ENCODE measurements at places on chromosomes 6 and 20.

DNA sequence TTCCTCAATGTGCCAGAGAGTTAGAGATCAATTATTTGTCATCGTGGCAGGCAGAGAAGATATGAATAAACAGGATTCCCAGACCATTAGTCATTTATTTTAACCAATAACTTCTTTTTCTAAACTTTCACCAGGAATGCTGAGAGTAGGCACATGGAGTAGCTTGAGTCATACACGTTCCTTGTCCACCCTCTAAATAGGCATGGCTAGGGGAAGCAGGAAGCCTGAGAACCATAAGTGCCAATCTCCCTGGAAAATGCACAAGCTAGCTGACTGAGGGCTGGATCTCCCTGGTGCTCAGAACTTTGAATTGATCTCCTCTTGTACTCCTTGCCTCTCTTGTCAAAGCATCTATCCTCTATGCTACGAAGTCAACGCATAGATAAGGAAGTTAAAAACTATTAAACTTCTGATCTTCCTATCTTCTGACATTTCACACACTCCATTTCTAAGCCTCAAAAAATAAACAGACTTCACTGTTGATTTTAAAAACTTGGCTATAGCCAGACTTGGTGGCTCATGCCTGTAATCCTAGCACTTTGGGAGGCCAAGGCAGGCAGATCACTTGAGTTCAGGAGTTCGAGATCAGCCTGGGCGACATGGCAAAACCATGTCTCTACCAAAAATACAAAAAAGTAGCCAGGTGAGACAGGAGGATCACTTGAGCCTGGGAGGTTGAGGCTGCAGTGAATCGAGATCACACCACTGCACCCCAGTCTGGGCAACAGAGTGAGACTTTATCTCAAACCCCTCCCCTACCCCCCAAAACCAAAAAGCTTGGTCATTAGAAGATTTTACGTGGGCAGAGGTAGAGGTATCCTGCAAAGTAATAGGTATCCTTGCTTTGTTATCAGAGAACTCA, 11.8 kb downstream of the ADTRP start:
- no peak for DNase-seq

GRCh38 chr20:11686820-11687543, 230.7 kb upstream of the BTBD3 start:
- no peak for DNase-seq

DNA sequence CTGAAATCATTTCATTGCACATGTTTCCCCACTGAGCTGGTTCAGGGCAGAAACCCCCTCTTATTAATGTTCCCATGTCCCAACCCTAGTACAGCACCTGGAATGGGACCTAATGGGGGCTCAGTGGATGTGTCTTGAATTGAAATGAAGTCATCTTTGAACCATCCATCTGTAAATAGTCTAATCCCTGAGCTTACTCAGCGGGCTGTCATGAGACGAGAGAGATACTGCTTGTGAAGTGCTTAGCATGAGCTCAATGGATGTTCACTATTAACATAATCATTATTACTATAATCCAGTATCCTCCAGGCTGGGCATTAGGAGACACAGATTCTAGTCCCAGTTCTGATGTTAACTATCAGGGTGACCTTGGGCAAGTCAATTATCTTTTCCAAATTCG, 106.6 kb upstream of the LRFN2 start:
- no peak for DNase-seq

- no peak for DNase-seq
Measured at GRCh38 chr20:59124296-59125029, 39.2 kb upstream of the ZNF831 start.

DNA sequence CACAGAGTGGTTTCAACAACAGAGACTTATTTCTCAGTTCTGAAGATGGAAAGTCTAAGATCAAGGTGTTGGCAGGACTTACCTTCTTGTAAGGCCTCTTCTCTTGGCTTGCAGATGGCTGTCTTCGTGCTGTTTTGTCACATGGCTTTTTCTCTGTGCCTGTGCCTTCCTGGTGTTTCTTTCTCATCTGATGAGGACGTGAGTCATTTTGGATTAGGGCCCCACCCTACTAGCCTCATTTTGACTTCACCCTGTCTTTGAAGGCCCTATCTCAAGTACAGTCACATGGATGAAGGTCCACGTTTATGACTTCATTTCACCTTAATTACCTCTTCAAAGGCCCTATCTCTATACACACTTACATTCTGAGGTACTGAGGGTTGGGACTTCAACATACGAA, 41.4 kb upstream of the LAMA2 start:
- no peak for DNase-seq

DNA sequence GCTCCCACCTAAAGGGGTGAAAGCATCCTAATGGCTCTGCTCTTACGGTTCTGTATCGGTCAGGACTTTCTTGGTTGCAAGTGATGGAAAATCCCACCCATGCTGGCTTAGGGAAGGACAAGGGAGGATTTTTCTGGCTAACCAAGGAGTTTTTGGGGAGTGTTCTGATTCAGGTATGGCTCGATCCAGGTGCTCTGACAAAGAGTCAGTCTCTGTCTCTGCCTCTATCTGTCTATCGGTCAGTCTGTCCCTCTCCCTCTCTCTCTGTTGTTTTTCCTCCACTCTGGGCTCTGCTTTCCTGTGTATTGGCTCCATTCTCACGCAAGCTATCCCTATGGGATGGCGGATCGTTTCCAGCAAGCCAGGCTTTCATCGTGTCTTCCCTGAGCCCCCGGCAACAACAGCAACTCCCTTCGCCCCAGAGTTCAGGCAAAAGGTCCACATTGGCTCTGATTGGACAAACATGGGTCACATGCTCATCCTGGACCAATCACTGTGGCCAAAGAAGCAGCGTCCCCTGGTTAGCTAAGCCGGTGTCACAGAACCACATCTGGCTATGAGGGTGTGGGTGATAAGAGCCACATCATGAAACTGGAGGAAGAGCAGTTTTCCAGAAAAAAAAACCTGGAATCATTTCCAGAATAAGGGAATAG, 160.3 kb downstream of the BMP7 start:
- DNase-seq, result no peak

DNA sequence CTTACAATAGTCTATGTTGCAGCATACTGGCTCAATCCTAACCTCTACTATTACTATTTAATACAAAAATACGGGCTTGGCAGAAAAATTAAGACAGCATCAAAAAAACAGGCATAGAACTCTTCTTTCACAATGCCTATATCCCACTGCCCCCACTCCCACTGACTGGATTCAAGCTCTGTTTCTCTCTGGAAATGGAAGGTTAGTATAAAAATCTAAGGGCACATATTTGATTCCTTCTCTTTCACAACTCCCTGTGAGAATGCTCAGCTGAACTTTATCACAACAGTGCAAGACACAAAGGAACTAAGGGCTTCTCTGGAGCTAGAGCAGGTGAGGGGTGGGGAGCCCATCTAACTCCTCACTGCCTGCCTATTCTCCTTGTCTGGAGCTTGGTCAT, 258.4 kb upstream of the FAM83B start:
- no peak for DNase-seq

DNA sequence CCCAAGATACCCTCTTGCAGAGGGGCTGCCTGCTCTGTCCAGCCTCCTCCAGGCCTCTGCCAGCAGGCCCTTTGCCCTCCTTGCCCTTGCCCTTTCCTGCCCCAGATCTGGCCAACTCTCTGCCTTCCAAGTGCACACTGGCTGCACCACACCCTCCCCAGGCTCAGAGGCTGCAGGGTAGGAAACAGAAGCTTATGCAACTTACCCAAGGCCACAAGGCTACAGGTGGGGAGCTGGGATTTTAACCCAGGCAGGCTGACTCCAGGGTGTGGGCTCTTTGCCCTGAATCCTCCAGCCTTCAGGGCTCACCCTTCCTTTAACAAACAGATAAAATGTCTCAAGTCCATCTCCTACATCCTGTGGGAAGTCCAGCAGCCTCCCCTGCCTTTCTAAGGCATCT, 14.5 kb upstream of the TRAF3IP2 start:
- DNase-seq, result no peak

DNA sequence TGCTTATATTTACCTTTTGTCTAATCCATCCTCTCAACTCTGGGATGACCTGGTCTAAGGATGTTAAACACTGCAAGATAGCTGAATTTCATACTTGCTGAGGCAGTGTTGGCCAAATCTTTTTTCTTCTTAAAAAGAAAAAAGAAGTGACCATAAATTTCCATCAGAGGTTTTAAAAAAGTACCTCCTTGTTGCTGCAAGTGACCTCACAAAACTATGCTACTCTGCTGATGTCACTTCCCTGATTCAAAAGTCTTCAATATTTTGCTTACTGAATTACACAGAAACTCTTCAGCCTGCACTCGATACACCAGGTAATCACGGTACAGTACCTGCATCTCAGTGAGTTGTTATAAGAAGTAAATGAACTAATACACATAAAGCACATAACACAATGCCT, 107.2 kb upstream of the PRDM1 start:
- no peak for DNase-seq

- no peak for DNase-seq
Measured at GRCh38 chr6:162100096-162100495, 627.5 kb downstream of the PRKN start.

DNA sequence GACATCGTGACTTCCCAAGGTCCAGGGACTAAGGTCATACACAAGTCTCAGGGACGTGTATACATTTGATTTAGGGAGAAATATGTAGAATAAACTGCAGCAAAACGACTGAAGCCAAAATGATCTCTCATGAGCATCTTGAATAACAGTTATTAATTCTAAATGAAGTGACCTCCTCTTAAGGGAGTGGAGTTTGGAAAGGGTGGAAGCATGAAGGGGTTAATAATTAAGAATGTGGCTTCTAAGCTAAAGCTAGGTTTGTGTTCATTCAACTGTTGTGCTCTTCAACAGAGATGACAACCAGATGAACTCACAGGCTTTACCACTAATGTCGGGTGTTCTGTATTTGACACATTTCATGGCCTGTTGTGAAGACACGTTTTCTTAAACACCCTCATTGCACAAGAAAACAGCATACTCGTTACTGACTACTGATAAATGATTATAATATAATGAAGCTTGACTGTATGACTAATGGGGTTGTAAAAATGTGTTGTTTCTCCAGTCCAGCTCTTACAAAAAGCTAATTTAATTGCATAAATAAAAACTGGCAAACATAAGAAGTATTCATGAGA, 1.5 kb downstream of the PPP1R14C start:
- DNase-seq, result no peak

DNA sequence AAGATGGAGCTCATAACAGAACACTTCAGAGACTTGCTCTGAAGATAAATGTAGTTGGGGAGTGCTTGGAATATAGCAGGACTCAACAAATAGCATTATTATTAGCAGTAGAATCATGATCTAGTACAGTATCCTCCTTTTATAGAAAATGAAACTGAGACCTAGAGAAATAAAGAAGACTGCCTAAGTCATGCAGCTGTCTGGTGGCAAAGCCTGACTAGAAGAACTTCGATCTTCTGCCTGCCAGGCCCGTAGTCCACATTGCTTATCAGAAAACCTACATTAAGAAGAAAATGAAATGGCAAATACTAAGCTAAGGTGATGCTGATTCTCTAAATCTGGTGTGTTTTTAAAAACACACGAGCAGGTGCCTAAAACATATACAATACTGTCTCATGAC, 46.4 kb upstream of the DST start:
- DNase-seq, result no peak

DNA sequence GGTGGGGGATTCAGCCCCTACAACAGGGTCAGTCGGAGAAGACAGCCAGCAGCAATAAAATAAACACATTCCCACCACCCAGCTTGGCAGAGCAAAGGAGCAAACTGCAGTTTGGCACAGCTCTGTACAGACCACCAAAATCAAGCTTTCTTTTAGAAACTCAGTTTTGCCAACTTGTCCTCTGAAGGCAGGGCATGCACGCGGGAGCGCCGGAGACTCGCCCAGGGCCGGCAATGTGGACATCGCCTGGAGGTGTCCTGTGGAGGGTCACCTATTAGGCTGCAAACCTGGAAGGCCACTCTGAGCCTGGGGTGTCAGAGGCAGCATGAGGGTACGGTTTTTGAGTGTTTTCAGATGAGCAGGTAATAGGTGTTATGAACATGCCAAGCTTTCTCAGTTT, 34.7 kb downstream of the TMEM242 start:
- no peak for DNase-seq

- no peak for DNase-seq
Measured at GRCh38 chr6:160428069-160428430, 79.9 kb downstream of the SLC22A3 start.

- DNase-seq, result no peak
Measured at GRCh38 chr6:134034478-134034877, 17.9 kb downstream of the SLC2A12 start.

DNA sequence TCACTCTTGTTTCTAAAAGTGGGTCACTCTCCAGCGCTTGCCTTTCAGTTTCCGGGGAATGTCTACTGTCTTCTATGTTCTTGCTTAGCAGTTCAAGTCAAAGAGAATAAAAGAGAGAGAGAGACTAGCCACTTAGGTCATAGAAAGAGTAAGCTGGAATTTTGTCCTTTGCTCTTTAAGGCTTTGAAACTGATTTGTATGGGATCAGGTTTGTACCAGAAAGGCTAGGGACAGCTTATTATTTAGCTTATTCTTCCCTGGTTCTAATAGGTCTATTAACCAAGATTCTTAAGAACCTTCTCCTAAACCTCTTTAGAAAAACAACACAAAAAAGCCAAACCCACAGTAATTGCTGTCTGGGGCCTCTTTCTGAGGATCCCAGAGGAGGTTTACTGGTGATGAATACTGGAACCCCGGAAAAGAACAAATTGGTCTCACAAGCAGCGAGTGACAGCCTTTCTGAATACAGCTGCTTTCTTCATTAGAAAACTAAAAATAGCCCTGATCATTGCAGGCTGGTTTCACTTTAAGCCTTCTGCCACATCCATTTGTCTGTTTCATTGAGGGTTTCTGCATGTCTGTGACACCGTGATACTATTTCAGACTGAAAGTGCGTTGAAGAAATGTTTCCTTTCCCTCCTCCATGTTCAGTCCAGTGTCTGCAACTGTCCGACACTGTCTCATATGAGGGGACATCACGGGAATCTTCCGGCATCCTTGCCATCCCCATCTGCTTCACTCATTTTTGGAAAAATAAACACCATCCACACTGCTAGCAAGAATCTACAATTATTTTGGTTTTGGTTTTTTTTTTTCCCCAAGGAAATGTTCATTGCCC, 75.1 kb upstream of the ATXN1 start:
- peak; percentile 29 for DNase-seq

DNA sequence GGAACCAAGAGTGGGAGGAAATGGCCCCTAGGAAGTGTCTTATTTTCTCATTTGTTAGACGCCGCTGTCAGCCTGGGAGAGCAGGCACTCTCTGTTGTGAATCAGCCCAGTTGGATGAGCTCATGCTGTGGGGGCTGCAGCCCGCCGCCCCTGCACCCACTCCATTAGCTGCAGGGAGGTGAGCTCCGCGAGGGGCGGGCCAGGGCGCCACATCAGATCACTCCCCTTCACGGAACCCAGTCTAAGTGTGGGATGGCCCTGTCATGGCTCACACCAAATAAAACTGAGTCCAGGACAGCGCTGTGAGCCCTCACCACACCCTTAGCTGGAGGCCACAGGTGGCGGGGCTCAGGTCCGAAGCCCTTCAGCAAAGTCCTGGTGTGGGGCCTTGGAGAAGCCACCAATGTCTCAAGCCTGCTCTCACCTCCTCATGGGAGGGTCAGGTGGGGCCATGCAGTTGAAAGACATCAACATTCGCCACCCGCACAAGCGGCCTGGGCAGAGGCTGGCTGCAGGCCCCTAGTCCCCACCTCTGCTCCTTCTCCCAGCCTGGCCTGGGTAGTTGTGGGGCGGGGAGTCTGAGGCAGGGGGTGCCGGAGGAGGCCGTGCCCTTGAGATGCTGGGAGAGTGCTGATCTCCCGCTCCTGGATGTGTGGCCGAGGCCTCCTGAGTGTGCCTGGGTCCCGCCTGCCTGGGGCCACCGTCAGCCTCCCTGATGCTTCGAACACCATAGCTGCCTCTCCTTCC, 66.2 kb upstream of the SLCO4A1 start:
- DNase-seq, result no peak
